ENCODE measurements at places on chromosomes 1 and 21.
A peak's percentile ranks its signal among the peaks of the same experiment; 100 is the strongest.

- DNase-seq: peak; percentile 77
Measured at GRCh38 chr1:223745731-223746130, 33.4 kb downstream of the CAPN2 start.

GRCh38 chr1:187270256-187270655 lies 441.5 kb downstream of the PLA2G4A start:
- DNase-seq: no peak

DNA sequence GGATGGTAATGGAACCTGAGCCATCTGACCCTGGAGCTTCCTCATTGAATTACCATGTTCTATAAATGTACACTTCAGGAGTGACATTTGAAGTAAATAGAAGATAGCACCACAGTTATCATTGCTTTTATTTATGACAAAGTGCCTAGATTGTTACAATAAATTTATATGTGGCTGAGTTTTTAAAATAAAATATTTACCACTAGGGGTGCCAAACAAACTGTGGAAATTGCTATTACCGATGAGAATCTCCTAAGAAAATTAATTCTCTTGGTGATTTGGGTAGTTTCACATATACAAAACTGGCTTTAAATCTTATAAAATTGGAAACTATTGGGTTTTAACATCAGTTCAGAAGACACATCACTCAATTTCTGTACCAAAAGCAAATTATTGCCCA lies 1.4 kb upstream of the TNR start:
- no peak for DNase-seq

DNA sequence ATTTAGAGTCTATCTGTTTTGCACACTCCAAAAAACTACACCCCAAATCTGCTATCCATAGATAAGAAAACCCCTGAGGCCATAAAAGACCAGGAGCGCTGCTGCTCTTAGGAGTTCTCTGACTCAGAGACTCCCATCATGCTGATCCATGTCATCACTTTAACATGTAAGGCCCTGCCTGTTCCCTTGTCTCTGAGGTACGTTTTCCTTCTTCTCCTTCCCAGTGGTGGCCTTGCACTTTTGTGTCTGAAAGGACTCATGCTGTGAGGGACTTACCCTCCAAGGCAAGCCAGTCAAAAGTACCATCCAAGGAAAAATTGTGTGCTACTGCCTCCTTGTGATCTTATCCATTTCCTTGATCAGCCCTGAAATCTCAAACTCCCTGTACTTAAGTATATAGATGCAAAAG lies 427.4 kb upstream of the NCAM2 start:
- DNase-seq: no peak

- peak; percentile 8 for DNase-seq
Measured at GRCh38 chr1:228555074-228555994, 68.2 kb downstream of the RNF187 start.

GRCh38 chr1:13917607-13918006 lies 217.6 kb downstream of the PRDM2 start:
- DNase-seq: no peak

GRCh38 chr1:162297208-162297607 lies 79.4 kb downstream of the SPATA46 start:
- DNase-seq: no peak

All from astrocyte of the hippocampus (primary cell).